ENCODE measurements at places on chromosomes 7 and 10.
A peak's percentile ranks its signal among the peaks of the same experiment; 100 is the strongest.

DNA sequence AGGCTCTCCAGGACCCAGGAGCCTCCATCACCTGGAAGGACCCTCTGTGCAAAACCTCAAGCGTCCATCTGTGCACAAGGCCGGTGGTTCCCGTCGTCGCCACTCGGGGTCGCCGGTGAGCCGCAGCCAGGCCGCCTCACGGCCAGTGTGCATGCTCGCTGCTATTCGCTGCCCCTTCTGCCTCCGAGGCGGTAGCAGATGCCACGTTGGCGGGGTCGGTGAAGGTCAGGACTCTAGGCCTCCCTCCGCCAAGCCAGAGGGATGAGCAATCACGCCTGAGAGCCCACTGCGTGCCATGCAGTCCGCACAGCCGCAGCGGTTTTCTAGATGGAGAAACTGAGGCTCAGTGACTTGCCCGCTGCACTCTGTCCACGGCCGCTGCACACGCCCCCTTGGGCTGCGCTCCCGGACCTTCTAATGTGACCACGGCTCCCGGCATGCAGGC is 5.7 kb downstream of the UPK3B start:
- DNase-seq: peak; percentile 20

DNA sequence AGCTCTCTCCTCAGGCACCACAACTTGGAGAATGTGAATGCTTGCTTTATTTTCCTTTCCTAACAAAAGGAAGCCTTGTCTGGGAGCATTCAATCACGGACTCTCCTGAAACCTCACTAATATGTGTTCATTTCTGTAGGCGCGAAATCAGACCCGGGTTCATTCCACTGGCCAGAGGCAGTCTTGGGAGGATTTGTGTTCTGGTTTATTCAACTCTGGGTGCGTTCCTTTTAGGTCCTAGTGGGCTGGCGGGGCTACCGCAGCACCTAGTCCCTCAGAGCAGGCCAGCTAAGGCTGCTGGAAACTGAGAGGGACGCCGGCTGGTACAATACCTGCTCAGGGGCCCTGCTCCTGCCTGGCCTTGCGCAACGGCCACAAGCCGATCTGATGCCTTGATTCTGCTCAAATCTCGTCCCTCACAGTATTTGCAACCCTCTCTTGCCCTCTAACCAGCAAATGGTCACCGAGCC is 7.5 kb downstream of the HOXA4 start:
- DNase-seq: no peak

DNA sequence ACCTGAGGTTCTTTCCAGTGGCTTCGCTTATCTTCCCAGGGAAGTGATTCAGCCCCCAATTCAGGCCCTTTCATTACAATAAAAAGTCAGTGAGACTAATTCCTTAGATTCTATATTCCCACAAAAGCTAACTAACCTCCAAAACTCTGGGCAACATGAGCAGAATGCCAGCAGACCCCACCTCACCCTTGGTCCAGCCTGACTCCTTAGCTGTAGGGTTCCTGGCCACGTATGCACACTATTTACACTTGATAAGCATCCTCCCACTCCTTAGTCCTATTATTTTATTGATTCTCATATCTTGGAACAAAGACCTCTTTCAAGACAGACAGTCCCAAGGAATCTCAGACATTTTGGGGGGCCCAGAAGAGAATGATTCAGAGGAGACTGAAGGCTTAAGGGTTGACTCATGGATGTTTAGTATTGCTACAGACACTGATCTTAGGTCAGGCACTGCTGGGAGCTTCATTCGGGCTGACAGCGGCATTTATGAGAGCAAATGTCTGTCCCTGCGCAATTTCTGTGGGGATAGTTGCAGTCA is 162.6 kb upstream of the GDF10 start:
- no peak for DNase-seq

DNA sequence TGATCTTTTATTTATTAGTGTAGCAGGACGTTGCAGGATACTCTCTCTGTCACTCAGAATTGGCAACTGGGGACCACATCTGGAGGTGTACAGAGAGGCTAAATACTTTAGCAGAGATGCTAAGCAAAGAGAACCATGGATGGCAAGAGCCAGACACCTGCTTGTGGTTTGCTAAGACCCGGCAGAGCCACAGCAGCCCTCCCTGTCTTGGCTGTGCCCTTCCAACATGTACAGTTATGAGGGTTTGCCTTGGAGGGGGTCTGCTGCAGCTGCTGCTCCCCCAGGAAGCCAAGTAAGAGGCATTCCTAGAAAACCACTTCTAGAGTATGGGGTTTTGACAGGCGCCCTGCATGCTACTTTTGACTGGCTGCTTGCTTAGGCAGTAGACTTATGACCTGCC is 5.1 kb downstream of the NPVF start:
- no peak for DNase-seq

GRCh38 chr10:80324086-80324485 is 32.5 kb downstream of the DYDC1 start:
- no peak for DNase-seq

DNA sequence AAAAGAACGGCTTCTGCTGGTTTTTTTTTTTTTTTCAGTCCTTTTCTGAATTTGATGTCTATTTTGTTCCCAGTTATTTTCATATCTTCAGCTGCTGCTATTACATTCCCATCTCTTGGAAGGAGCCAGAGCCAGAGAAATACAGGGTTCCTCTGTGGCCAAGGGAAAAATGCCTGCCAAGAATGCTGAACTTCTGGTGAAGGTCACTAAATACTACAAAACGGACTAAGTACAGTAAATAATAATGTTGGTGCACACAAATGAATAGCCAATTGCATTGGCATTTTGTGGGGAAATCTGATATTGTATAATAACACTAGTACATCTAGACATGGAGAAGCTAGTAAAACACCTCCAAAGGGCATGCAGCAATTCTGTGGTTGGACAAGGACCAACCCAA is 56.3 kb upstream of the ZEB1 start:
- no peak for DNase-seq

GRCh38 chr7:28961972-28962371 is 3.8 kb upstream of the TRIL start:
- DNase-seq: no peak

DNA sequence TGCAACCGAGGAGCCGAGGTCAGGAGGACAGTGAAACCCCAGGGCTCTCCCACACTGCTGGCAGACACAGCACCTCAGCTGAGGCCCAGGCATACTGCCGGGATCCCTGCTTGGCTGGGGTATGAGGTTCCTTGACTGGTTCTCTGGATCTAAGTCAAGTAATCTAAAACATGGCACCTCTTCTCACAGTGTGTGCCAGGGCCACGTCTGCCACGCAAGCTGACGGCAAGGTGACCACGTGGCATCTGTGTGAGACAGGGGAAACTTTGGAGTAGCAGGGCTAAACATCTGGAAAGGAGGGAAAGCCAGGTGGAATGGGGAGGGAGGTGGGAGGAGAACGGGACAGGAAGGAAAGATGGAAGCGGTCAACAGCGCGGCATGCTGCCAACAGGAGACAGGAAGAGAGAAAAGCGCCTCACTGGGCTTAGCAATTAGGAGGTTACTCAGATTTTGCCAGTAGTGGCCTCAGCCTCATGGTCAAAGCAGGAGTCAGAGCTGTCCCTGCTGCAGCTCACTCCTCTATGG is 103.7 kb downstream of the CXCL12 start:
- DNase-seq: no peak

DNA sequence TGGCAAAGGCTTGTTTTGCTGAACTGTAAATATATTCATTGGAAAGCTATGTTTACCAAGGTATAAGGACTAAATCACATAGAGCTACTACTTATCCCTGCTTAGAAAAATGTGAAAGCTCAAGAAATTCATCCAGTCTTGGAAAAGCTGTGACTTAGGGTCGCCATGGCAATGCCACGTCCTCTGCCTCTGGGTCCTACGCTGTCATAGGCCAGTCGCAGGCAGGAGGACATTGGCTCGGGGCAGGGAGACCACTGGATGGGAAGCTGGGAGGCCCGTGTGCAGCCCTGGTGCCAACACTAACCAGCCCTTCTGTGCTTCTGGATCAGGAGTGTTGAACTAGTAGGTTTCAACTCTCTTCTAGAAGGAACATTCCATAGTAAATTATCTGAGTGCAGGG is 67.3 kb upstream of the PDZD8 start:
- no peak for DNase-seq

DNA sequence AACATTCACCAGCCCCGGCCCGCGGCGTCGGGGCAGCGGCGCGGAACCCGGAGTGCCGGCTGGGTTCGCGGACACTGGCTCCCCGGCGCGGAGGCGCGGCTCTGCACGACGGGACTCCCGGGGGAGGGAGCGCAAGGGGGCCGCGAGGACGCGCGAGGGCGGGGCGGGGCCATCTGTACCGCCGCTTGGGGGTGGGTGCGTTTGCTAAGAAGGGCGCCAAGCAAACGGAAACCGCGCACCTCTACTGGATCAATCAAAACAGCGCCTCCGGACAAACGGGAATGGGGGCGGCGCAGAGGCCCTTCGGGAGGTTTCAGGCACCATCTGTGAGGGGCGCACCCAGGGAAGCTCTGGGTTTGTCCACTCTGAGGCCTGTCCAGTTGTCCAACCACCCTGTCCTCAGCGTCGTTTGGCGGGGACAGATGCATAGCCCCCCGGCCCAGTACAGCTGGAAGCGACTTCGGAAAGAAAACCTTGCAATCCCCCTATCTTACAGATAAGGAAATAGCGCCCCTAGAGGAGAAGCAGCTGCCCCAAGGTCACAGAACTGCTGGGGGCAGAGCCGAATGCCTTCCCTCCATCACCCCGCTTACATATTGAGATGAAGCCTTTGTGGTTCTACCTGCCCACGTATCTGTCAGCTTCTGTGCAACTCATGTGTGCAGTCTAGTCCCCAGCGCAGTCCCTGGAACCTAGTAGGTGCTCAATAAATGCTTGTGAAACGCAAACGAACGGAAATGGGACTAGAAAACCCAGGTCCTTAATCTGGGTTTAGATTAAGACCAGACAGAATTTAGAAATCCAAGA is 10.7 kb upstream of the SLIT1 start:
- DNase-seq: peak; percentile 55

DNA sequence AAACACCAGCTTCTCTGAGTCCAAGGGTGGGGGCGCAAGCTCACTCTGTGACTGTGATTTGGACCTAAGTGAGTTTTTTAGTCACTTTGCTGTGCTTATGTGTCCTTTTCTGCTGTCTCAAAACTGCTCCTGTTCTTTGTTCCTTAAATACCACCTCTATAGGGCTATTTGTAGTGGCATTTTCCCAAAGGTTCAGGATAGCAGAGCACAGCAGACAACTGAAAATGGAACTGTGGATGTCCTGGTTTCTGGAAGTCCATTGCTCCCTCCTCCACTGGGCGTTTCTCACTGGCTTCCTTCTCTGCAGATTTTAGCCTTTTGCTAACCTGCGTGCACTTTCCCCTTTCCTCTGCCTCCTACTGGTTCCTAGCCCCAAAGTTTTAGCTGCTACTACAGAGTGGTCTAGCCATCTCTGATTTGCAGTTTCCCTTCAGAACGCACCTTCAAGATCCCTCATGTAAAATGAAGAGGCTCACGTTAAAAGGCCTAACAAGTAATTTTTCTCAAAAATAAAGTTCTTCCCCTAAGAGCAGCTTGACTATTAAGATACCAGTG is 25.6 kb downstream of the BLVRA start:
- DNase-seq: no peak
